Sigmoid colon (tissue), 7 donors: ENCODE measurements at places on chromosomes 2 and 18. TPM values are rescaled to one million over a fixed set of nuclear protein-coding genes. Genes with fewer than 3 reads are reported as not detected.

DNA sequence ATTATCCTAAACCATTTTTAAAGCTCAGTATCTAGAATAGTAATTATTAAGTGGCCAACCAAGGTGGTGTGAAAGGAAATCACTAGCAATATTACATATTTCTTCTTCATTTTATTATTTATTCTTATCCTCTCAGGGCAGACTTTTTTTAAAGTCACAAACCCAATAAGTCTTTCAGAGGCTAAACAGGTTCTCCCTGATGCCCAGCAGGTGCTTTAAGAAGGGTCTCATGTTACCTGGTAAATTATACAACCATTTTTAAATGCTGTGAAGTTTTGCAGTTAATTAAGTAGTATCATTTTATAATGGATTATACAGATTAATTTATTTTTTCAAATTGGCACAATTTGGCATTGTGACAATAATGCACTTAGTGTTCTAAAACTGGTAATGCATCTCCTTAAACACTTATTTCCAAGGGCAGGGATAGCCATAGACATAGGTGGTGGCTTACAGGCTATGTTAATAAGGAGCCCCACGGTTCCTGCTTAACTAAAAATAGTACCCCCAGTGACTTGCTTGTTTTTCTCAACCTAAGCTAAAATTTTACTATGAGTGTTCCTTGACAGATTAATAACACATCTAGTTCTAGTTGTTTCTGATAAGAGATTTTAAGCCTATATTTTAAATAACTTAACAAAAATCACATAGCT is 67.0 kb downstream of the PMS1 start:
- H3K4me1 ChIP-seq, result no peaks in the 10 kb centered on the region
- no peak overlapping the region for H3K27ac ChIP-seq
- H3K36me3 ChIP-seq, result peaks cover 7% of the 10 kb centered on the region
- no peak for DNase-seq
- H3K27me3 ChIP-seq, result no peaks in the 10 kb centered on the region

GRCh38 chr18:79576686-79577351 is 102.8 kb upstream of the CTDP1 start:
- peaks cover 24% of the 10 kb centered on the region for H3K4me1 ChIP-seq
- peak overlapping the region; percentile 60 for H3K27ac ChIP-seq
- H3K27me3 ChIP-seq, result no peaks in the 10 kb centered on the region

AQP12A gene
- not detected for total RNA-seq

DNA sequence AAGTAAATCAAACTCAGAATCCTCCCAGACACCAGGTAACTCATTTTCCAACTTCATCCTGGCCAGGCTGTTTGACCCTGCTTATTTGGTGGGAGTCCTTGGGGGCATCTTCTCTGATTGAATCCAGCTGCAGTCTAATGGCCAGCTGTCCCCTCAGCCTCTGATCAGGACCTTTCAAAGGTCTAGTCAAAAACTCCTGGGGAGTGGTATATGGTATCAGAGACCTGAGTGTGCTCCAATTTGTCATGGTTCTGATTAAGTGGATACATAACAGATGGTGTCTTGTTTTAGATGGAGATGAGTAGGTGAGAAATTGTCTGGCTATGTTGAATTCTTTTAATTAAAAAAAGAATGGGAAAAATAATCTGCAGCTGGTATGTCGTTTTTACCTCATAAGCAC is 842.6 kb upstream of the ACVR2A start:
- H3K4me3 ChIP-seq, result no peak overlapping the region
- H3K27ac ChIP-seq, result no peak overlapping the region
- no peaks in the 10 kb centered on the region for H3K36me3 ChIP-seq
- no peak for DNase-seq
